ENCODE measurements at places on chromosomes 12 and 14.

GRCh38 chr14:104343690-104344640 is 205.6 kb downstream of the KIF26A start:
- DNase-seq = no peak

DNA sequence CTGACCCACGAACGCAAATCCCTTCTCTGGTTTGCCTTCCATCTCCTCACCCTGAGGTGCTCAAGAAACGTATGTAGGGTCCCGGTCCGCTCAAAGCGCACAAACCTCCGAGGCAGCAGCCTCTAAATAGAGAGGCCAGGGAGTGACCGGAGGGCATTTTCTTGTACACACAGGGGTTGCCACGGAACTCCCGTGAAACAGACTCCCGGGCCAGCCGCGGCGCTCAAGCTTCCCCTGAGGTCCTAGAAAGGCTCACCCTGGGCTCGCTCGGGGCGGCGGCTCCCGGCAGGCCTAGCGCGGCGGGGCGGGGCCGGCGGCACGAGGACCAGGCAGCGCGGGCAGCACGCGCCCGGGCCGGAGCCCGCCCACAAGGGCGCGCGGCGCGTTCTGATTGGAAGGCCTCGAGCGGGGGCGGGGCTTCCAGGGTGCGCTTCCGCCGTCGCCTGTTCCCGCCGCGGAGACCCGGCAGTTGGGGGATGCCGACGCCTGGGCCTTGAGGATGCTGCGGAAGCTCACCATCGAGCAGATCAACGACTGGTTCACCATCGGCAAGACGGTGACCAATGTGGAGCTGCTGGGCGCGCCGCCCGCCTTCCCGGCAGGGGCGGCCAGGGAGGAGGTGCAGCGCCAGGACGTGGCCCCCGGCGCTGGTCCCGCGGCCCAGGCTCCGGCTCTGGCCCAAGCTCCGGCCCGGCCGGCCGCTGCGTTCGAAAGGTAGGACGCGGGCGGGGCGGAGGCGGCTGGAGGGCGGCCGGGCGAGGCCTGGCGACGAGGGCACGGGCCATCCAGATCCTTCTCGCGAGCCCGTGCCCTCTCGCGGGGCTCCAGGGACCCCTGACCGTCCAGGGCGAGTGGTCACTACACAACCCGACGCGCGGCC is at the start of gene TDRD9:
TDRD9 (plus strand) TSS at position 446 of the 880 bp plus-strand sequence; CDS start at position 500, 54 bp downstream.
- DNase-seq = no peak

GRCh38 chr14:80872645-80873044 is 68.9 kb downstream of the CEP128 start:
- DNase-seq = no peak

DNA sequence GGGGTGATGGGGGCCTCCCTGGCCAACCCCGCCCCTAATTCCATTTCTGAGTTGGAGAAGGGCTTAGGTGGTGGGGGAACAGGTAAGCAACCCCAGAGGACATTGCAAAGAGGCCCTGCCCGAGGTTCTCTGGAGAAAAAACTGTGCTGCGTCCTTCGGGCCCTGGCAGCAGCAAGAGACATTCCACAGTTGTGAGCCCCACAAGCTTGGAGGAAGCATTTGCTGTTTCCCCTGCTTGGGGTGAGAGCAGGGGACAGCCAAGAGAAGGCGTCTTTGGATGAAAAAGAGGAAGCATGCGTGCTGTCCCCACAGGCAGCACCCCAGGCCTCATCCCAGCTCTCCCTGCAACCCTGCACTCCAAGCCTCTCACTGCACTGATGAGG is 1.3 kb downstream of the BDKRB2 start:
- no peak for DNase-seq

Data from neural crest cell (in vitro differentiated cells).